ENCODE measurements at places on chromosomes 2 and 18. TPM values are rescaled to one million over a fixed set of nuclear protein-coding genes. Genes with fewer than 3 reads are reported as not detected.

- H3K4me1 ChIP-seq = peaks cover 2% of the 10 kb centered on the region
- no peaks in the 10 kb centered on the region for H3K36me3 ChIP-seq
- DNase-seq = no peak
- no peak overlapping the region for H3K27ac ChIP-seq
- H3K27me3 ChIP-seq = no peaks in the 10 kb centered on the region
- H3K4me3 ChIP-seq = no peak overlapping the region
These were observed 115.6 kb upstream of the NEDD4L start for GRCh38 chr18:57928466-57928865.

DNA sequence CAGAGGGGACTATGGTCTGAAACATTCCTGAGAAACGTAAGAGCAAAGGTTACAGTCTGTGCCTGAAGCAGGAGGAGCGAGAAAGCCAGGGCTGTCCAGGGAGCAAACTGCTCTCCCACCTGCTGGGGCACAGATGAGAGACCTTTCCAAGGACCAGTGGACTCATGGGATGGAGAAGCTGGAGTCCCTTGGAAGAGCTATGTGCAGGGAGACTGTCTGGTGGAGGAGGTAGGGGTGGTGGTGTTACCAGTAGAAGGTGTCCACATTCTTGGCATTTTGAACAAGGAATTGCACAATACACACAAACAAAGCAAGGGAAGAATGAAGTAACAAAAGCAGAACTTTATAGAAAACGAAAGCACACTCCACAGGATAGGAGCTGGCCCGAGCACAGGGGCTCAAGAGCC lies 97.9 kb upstream of the CYRIA start:
- no peak for DNase-seq
- no peaks in the 10 kb centered on the region for H3K36me3 ChIP-seq
- H3K27ac ChIP-seq = no peak overlapping the region
- H3K27me3 ChIP-seq = peaks cover 8% of the 10 kb centered on the region
- no peak overlapping the region for H3K4me3 ChIP-seq

The KIF5C gene
- total RNA-seq = 16.9 TPM

The MROH2A gene
- total RNA-seq = not detected

The EN1 gene
- total RNA-seq = not detected
